ENCODE measurements at places on chromosomes 3 and 15.

GRCh38 chr3:23600167-23600871 lies 205.4 kb upstream of the UBE2E1 start:
- DNase-seq: peak; percentile 33

DNA sequence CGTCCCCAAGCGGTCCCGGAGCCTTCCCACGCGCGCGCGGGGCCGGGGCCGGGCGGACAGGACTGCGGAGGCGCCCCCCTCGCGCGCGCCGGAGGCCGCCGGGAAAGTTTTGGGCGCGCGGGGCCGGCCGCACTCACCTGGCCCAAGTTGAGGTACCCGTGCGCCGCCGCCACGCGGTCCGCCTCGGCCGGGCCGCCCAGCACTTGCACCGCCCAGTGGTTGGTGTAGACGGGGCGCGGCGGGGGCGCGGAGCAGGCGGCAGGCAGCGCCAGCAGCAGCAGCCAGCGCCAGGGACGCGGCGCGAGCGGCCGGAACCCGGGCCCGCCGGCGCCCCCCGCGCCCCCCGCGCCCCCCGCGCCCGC lies 289 bp downstream of the PCSK6 start:
- no peak for DNase-seq

DNA sequence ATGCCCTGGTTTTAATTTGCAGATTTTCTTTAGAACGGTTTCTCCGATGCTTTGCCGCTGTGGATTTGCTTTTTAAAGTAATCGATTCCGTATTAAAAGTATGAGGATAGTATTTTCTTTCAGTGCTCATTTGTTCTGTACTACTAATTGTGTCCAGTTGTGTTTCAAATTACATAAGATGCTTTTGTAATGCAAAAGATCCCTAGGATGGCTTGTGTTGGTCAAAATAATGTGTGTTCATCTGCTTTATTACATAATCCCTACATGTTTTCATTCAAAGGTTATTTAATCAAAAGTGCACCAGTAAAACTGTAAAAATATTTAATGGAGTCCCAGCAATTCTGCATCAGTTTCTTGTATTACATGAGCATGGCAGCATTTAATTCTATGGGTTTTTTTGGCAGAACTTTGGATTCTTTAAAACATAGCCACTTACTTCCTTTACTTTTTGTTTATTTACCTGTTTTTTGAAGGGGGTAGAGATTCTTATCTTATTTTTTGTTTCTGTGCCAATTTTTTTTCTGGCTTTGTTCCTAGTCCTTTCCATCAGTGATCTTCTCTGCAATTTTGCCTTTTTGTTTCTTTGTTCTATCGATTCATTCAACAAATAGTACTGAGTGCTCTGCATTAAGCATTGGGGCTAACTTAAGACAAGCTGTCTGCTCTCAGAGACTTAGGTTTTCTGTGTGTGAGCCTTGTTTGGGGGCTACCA lies 352.8 kb downstream of the LRTM1 start:
- DNase-seq: no peak

DNA sequence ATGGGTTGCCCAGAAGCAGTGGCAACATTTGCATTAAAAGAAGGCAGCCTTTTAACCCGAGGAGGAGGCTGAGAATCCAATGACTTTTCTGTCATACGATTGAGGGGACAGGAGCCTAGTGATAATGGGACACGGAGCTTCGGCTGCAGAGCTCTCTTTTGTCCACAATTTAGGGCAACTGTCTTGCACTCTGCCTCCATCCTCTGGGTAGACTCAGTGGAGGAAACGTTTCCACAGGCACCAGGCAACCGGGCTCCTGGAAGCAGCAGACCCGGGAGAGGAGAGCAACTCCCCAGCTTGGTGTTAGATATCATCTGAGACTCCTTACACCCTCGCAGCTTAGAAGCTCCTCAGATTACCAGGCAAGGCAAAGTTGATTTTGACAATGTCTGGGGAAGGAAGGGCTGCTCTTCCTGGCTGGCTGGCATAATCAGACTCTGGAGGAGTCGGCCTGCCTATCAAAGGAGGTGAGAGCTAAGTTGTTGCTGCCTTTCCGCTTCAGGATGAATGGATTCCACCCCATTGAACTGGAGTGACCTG lies 43.5 kb upstream of the RNU6-1 start:
- no peak for DNase-seq

GRCh38 chr3:186594591-186595113 lies 18.2 kb upstream of the AHSG start:
- DNase-seq: no peak

GRCh38 chr15:66798426-66799061 lies 96.5 kb downstream of the SMAD6 start:
- peak; percentile 73 for DNase-seq

DNA sequence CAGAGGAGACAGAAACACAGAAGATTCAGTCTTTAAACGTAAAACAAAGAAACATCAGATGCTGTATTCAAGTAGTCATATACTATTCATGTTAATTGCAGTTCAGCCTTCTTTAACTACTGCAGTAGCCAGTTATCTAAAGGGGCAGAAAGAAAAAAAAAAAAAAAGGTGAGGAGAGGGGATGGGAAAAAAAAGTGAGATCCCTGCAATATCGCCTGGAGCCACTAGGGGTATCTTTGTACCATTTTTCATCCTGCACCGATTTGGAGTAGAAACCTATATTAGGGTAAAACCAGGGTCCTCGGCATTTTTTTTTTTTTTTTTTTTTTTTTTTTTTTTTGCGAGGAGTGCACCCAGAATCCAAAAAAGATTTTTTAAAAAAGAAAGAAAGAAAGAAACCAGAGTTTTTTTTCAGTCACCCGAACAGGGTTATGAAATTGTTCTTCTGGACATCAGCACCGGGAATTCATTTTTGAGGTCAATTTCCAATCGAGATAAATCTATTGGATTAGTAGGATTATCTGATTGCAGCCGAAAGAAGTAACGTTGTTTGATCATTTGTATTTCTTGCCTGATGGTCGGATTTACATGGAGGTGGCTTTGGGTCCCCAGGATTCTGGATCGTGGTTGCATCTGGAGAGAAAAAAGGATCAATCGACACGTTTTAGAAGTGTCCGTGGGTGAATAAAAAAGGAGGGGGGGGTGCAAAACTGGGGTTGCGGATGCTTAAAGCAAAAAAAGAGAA lies 186.7 kb downstream of the NLGN1 start:
- DNase-seq: peak; percentile 55

- no peak for DNase-seq
These were observed 4.8 kb upstream of the MECOM start for GRCh38 chr3:169668072-169668956.

GRCh38 chr3:108180194-108180593 lies 42.0 kb downstream of the IFT57 start:
- peak; percentile 64 for DNase-seq

- DNase-seq: no peak
These were observed 32.3 kb upstream of the DUSP7 start for GRCh38 chr3:52088445-52089367.

GRCh38 chr15:71366522-71366921 lies 251.3 kb downstream of the THSD4 start:
- DNase-seq: no peak

DNA sequence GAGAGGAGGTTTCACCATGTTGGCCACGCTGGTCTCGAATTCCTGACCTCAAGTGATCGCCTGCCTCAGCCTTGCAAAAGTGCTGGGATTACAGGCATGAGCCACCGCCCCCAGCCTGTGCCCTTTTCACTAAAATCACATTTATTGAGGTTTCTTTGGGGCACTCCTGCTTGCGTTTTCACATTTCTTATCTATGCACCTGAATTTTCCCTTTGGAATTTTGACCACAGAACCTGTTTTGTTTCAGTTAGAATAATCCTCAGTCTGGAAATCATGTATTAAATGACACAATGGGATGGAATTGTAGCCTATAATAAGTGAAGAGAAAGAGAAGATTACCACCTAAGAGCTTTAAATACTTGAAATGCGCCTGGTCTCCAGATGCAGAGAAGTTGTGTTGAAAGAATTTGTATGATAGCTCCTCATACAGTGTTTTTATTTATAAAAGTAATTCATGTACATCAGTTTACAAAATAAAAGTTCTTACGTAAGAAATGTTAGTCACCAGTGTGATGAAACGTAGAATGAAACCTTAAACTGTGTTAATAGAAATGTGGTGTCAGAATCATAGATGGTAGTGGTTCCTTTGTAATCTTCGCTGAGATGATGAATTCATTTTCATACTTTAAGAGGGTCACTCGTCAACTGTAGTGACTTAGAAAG lies 107.0 kb downstream of the TCF12 start:
- DNase-seq: peak; percentile 40

DNA sequence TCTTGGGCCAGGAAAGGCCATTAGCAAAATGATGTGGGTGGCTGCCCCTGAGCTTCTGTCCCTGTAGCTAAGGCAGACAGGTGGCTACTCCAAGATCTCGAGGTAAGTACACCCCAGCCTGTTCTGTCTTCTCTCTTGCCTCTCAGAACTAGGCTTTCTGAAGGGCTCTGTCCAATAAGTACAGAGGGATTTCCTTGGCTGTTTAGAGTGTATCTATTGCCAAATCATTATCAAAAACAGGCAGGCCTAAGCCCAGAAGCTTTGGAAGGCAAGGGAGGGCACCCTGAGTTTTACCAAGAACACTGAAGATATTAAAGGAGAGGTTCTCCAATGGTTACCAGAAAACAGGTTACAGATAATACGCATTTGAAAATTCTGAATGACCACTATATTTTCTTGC lies 156.6 kb downstream of the MYRIP start:
- no peak for DNase-seq

DNA sequence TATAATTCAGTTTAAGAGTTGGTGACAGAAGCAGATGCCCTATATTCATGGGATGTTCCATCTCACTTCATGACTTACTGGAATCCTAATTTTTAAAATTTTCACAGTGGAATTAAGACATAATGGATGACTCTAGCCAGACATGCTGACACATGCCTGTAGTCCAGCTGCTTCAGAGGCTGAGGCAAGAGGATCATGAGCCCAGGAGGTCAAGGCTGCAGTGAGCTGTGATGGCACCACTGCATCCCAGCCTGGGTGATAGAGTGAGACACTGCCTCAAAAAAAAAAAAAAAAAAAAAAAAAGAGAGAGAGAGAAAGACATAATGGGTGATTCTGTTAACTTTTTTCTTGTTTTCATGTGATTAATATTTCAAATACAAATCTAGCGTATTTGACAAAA lies 123.6 kb downstream of the KLHL25 start:
- DNase-seq: no peak

GRCh38 chr3:150357140-150357539 lies 51.0 kb upstream of the TSC22D2 start:
- no peak for DNase-seq

- DNase-seq: no peak
These were observed 5.1 kb upstream of the DNAH1 start for GRCh38 chr3:52310861-52311575.

DNA sequence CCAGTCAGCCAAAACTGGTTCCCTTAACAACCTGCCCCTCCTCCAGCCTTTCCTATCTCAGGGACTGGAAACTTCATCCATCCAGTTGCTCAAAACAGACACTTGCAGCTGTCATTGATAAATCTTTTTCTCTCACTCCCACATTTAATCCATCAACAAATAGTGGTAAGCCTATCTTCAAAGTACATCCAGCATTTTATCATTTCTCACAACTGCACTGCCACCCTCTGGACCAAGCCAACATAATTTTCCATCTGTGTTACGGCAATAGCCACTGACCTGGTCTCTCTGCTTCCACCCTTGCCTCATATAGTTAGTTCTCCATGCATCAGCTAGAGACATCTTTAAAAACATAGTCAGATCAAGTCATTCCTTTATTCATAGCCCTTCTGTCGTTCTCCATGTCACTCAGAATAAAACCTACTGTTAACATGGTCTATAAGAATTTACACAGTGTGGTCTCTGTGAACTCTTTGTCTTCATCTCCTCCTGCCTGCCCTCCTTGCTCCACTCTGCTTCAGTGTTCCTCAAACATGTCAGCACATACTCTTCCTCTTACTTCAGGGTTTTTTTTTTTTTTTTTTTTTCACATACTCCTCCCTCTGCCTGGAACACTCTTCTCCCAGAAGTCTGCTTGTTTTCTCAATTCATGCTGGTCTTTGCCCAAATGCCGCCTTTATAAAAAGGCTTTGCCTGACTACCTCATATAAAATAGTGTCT lies 102.5 kb upstream of the COL6A5 start:
- DNase-seq: no peak

- DNase-seq: no peak
These were observed 14.2 kb downstream of the RAB8B start for GRCh38 chr15:63203451-63204090.

- DNase-seq: no peak
These were observed 15.1 kb downstream of the KNG1 start for GRCh38 chr3:186732169-186732766.

DNA sequence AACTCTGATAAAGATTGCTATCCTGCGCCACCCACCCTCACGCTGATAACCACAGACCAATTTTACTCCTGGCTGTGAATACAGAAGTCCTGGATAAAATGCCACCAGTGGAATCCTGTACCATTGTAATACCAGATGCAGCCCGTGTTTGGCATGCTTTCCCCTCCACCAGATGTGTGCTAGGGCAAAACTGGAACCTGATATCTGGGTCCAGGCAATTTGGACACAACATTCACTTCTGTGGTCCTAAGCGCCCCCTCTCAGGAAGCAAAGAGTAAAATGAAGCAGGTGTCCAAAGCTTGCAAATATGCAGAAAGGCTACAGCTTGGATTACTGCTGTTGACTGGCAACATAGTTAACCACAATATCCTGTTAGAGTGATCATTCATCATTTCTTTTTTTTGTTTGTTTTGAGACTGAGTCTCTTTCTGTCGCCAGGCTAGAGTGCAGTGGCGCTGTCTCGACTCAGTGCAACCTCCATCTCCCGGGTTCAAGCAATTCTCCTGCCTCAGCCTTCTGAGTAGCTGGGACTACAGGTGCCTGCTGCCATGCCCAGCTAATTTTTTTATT lies 32.8 kb downstream of the LOXL1 start:
- DNase-seq: no peak

GRCh38 chr3:37479981-37480380 lies 305.6 kb upstream of the LRRFIP2 start:
- no peak for DNase-seq

- peak; percentile 7 for DNase-seq
These were observed 15.3 kb downstream of the SPCS1 start for GRCh38 chr3:52721002-52721729.

- no peak for DNase-seq
These were observed 126.5 kb downstream of the ECT2 start for GRCh38 chr3:172877011-172877410.

GRCh38 chr3:193932576-193932975 lies 203.4 kb upstream of the HES1 start:
- DNase-seq: no peak

DNA sequence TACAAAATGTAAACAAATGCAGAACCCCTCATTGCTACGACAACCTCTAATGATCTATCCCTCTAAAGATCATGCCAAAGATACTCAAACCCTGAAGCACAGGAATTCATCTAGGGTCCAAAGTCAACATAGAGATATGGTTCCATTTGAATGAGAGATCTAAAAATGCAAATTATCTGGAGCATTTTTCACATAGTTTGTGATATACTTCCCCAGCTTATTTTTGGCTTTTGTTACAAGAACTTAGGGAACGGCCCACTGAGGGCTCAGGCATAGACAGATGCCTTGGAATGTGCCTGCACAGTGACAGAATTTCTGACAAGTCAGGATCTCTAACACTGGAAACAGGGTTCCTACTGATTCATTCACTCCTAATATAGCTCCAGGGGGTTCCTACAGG lies 258.9 kb upstream of the THBS1 start:
- peak; percentile 50 for DNase-seq

GRCh38 chr15:99092554-99093172 lies 12.2 kb upstream of the SYNM start:
- DNase-seq: no peak

Data from fibroblast of skin of left quadriceps (primary cell).